ENCODE measurements at places on chromosomes 16 and 17.
A peak's percentile ranks its signal among the peaks of the same experiment; 100 is the strongest.

DNA sequence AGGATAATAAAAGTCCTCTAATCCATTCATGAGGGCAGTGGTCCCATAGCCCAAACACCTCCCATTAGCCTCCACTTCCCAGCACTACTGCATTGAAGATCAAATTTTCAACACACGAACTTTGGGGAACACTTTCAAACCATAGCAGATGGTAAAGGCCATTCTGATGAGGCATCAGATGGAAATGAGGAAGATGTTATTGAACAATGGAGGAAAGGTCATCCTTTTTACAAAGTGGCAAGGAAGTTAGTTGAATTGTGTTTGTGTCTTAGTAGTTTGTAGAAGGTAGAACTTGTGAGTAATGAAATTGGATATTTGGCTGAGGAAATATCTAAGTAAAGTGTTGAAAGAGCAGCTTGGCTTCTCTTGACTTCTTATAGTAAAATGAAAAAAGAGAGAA lies 93.3 kb upstream of the NLRP1 start:
- no peak for DNase-seq

DNA sequence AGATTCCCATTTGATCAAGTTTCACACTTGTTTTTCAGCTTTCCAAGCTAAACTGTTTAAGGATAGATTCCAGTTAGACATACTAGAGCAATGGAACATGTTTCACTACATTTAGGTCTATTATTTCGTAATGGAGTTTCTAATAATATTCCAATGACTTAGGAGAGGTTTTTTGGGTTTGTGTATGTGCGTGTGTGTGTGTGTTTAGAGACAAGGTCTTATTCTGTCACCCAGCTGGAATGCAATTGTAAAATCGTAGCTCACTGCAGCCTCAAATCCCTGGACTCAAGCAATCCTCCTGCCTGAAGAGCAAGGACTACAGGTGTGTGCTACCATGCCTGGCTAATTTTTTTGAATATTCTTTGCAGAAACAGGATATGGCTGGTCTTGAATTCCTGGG lies 426.3 kb downstream of the ZFHX3 start:
- no peak for DNase-seq

GRCh38 chr16:11852092-11852809 lies 909 bp upstream of the RSL1D1 start:
- DNase-seq, result no peak

GRCh38 chr17:39143552-39144093 lies 7.8 kb downstream of the PLXDC1 start:
- DNase-seq, result no peak

DNA sequence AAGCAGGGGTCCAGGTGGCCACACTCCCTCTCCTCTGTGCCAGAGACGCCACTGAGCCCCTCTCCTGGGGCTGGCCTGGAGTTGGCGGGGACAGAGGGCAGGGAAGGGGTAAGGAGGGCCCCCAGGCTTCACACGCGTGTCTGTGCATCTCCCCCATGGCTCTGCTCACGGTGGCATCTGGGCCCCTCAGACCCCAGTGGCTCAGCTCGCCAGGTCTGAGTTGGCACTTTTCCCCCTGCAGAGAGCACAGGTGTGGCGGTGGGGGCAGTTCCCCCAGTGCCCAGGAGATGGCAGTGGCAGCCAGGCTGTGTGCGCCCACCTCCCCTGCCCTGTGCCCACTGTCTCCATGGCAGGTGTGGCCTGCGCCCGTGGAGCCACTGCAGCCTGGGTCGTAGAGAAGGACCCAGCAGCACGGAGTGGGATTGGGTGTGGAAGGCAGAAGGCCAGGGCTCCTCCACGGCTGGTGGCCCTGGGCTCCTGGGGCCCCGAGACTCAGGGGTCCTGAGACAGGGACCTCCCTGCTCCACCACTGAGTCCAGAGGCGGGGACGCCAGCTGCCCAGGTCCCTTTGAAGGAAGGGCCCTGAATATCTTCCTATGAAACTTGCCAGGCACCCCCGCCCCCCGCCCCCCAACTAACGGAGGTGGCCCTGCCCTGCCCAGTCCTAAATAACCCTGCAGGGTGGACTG lies 4.3 kb upstream of the APRT start:
- peak; percentile 30 for DNase-seq

Measured in effector CD4-positive, alpha-beta T cell (primary cell).